ENCODE measurements at places on chromosomes 2 and 18.

DNA sequence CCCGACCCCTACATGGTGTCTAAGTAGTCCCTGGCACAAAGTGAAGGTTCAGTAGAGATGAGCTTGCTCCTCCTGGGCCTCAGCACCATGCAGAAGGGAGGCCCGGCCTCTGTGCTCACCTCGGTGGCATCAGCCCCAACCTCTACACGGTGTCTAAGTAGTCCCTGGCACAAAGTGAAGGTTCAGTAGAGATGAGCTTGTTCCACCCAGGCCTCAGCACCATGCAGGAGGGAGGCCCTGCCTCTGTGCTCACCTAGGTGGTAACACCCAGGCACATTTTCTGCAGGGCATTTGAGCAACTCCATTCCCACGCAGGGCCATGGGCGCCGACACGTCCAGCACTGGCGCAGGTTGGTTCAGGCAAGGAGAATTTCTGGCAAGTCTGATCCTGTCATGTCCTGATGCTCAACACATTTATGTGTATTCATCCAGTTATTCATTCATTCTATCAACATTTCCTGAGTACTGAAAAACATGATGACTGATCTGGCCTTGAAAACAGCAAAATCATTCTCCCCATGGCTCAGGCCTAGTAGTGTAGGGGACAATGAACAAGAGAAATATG, 408.2 kb upstream of the MYT1L start:
- no peak for DNase-seq

DNA sequence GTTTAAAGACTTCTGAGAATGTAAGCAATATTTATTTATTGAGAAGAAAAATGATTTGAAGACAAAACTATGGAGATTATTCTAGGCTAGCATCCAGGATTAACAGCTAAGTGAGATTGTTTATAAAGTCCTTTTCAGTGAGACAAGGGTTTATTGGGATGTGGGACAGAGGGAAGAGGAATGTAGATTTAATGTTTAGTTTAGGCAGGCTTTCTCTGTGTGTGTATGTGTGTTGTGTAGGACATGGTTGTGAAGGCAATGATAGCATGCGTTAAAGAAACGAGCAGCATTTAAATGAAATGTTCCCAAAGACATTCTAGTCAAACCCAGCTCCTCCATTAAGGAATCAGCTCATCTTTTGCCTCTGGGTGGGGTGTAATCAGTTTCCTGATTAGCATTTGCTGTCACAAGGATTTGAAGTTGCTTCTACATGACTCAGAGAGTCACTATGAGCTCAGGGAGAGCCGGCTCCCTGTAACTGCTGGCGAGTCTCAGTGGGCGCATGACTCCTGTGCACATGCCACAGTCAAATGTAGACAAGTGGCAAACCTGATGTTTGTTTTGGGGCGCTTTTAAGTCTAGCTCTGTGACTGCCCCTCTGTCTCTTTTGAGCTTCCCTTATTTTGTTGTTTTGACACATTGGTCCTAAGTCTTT, 442.2 kb upstream of the CELF4 start:
- no peak for DNase-seq

- no peak for DNase-seq
Observed at GRCh38 chr2:179636100-179636980, 225.1 kb downstream of the ZNF385B start.

DNA sequence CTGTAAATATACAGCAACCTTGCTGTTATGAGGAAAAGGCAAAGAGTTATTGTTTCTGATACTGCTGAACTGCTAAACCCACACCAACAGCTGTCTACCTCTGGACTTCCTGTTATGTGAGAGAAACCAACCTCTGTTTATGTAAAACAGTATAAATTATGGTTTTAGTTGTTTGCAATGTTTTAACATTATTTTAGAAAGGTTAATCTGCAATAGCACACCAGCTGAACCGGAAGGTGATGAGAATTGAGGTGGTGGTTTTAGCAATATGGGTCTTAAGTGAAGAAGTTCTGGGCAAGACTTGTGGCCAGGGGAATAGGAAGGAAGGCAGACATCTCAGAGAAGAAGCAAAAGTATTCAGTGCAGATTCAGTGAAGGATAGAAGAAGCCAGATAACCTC, 237.8 kb downstream of the PLCL1 start:
- DNase-seq = no peak

DNA sequence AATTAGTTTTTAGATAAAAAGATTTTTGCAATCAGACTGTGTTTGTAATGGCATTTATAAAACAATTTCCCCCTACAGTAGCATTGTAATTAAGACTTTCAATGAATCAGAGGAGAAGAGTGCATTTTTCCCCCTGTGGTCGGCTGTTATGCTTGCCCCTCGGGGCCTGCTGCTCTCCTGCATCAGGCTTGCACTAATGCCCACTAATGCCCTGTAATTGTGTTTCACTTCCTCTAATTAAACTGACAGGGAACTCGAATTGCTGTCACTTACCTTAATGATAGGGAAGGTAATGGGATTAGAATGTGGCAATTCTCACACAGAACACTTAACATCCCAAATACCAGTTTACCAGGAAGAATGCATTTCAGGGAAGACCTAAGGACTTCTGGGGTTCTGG, 61.2 kb upstream of the LRRTM1 start:
- DNase-seq = no peak

DNA sequence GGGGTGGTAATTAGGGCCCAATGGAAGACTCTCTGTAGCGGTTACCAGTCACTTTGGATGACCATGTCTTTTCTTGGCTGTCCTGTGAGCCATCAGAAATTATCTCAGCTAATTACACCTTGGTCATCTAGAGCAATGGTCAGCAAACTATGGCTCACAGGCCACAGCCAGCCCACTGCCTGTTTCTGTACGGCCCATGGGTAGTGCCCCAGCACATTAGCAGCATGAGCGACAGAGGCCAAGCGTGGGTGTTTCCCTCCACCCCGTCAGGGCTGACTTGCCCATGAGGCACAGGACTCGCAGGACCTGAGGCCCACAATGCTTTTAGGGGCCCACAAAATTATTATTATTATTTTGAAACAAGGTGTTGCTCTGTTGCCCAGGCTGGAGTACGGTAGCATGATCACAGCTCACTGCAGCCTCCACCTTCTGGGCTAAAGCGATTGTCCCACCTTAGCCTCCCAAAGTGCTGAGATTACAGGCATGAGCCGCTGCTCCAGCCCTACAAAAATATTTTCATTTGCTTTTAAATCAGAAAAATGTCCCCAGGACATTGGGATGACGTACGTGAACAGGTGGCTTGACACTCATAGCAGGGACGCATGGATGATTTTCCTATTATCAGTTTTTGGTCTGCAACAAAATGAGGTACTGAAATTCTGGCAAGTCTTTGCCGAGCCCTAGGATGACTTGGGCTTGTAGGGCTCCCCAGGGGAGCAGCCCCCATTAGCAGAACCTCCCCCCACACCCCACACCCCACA, 29.3 kb upstream of the CEP68 start:
- DNase-seq = no peak

- DNase-seq = no peak
Observed at GRCh38 chr18:49875783-49876182, 62.5 kb upstream of the ACAA2 start.

DNA sequence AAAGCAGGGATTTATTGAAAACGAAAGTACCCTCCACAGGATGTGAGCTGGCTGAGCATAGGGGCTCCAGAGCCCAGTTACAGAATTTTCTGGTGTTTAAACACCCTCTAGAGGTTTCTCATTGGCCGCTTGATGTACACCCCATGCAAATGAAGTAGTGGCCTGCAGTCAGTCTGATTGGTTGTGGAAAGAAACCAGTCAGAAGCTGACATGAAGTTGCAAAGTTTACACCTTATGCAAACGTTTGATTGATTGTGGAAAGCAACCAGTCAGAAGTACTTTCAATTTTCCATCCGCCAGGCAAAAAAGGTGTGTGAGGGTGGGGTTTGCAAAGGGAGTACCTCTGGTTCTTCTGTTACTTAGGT, 62.3 kb downstream of the VWA3B start:
- DNase-seq = peak; percentile 35

DNA sequence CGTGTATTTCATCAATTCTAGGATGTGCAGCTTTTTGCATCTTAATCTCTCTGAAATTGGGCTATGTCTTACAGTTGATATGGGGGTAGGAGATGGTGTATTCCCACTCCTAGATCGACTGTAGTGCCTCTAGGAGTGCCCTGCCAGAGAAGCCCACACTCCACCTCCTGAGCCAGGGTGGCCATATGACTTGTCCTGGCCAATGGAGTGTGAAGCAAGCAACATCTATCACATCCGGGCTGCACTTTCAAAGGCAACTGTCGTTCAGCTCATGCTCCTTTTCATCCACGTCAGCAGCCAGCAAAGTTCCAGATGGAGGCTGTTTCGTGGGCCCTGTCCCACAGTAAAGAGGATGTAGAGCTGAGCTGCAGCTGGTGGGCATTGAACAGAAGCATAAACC, 149.4 kb upstream of the SLC1A4 start:
- no peak for DNase-seq

DNA sequence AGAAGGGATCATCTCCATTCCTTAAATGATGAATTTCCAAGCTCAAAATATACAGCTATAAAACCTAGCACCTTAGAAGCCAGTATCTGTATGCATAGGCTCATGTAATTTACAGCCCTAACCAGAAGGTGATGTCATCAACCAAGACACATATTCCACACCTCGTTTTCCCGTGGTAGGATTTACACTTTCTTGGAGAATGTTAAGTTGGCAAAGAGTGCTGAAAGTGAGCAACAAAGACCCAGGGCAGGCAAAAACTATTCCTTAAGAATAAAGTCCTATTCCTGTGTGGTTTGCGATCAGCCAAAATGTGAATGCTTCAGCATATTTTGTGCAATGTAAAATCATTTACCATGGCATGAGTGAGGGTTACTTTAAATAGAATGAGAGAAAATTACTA, 247.1 kb downstream of the OSR1 start:
- peak; percentile 45 for DNase-seq

GRCh38 chr2:101737478-101738255, 40.2 kb downstream of the MAP4K4 start:
- no peak for DNase-seq

DNA sequence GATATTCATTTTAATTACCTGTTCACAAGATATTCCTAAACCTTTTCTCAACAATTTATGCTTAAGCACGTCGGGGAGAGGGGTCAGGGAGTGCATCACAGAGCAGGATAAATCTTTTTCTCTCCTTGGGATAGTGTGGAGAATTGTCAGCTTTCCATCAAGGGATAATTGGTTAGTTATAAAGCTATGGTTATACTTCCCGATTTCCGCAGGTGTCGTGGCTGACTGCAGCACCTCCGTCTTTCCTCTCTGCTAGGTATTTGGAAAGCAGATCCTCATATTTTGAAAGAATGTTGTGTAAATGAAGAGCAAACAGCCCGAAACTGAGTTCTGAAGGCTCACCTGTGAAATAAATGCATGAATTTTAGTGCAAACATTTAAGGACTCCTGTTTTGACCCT, 778 bp downstream of the DYNC2LI1 start:
- no peak for DNase-seq

GRCh38 chr2:71557321-71557720, 104.0 kb downstream of the DYSF start:
- DNase-seq = no peak

GRCh38 chr2:31317396-31317795, 83.4 kb downstream of the EHD3 start:
- no peak for DNase-seq

GRCh38 chr2:171719660-171720059, 32.4 kb downstream of the DYNC1I2 start:
- no peak for DNase-seq

DNA sequence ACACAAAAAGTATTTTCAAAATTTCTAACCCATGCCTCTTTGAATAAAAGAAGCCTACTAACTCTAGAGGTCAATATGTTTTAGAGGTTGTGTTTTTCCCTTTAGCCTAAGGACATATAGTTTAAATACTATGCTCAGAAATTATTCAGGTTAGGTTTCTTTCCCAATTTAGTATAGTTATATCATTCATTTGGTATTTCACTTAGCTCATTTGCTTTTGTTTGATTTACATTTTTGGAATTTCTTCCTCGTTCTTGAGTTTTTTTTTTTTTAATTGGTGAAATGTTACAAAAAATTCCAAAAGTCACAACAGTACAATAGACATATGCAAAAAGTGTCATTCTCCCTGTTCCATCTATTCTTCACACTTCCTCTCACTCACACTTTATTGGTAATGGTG, 371.3 kb upstream of the TNP1 start:
- DNase-seq = no peak

- no peak for DNase-seq
Observed at GRCh38 chr2:180367815-180368214, 360.7 kb upstream of the CWC22 start.

GRCh38 chr2:200640901-200641300, 55.1 kb downstream of the AOX1 start:
- DNase-seq = no peak

DNA sequence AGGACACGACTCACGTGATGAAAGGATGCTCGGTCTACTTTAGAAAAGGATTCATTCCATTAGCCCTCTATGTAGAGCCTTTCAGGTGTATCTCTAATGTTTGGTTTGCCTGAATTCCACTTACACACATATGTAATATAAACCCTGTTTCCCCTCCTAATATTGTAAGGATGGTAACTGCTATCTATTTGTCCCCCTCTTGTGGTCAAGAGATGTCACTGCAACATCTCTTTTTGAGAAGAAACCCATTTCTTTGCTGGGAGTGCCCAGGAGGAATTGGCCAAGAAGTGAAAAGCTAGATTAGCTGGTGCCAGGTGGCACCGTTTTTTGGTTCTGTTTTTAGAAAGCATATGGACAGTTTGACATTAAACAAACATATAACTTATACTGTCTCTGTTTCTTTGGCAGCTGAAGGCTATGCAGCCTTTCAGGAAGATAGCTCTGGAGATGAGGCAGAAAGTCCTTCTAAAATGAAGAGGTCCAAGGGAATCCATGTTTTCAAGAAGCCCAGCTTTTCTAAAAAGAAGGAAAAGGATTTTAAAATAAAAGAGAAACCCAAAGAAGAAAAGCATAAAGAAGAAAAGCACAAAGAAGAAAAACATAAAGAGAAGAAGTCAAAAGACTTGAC, 41.2 kb downstream of the RALBP1 start:
- no peak for DNase-seq

GRCh38 chr18:79123948-79124347, 54.8 kb downstream of the ATP9B start:
- no peak for DNase-seq

DNA sequence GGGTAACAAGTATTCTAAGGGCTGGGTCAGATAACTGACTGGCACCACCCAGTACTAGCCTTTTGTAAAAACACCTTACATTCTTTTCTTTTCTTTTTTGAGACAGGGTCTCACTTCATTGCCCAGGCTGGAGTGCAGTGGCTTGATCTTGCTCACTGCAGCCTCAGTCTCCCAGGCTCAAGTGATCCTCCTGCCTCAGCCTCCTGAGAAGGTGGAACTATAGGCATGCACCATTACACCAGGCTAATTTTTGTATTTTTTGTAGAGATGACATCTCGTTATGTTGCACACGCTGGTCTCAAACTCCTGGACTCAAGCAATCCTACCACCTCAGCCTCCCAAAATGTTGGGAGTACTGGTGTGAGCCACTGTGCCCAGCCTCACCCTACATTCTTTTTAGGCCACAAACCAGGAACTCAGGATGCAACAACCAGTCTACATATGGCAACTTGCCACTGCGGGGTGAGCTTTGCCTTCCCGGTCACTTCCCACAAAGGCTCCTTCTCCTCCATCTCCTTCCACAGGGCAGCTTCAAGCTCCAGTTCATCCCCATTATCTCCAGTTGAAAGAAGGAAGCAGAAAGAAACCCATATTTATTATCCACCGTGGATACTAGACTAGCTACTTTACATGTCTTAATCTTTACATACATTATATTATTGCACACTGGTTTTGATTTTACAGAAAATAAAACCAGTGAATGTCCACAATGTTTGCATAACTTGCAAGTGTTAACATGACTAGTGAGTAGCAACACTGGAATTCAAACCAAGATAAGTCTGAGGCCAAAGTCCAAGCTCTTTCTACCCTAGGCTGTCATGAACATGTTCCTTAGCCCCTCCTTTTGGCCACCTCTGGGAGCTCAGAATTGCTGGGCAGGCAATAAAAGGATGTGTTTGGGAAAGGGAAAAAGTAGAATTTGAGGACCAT, 23.7 kb upstream of the AP1S3 start:
- no peak for DNase-seq

All from right hindlimb (tissue), 1 donor.